ENCODE measurements at places on chromosomes 12 and 14.

DNA sequence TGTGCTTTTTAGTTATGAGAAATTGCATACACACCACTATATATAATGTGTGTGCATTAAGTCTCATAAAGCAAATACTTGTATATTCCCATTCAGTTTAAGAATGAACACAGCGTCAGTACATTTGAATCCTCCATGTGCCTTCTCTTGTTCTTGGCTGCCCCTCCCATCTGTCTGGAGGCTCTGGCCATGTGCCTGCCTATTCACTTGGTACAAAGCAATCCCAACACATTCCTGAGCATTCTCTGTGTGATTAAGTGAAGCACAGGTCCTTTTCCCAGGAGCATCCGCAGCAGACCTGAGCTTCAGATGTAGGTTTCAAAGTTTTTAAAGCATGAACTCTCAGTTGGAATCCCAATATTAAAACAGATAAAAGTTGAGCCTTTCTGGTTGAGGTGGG lies 58.7 kb downstream of the POLR3B start:
- DNase-seq = no peak

DNA sequence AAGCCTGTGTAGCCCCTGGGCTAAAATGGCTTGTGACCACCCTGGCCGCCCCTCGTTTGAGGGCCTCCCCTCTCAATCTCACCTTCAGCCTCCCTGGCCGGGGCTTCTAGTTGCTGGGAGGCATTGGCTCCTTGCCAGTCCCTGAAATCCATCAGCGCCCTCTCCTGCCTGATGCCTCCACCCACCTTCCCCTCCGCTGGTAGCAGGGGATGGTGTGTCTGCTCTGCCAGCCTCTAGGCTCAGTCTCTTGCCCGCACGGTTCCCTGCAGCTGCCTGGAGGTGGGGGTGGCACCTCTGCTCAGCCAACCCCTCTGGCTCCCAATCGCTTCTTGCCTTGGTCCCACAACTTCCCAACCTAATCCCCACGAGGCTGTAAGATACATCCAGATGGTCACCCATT lies 167.9 kb downstream of the PHETA1 start:
- DNase-seq = peak; percentile 81

GRCh38 chr14:88559852-88560251 lies 3.0 kb upstream of the ZC3H14 start:
- peak; percentile 38 for DNase-seq

- DNase-seq = peak; percentile 62
Observed at GRCh38 chr12:7207866-7208625, 18.6 kb downstream of the PEX5 start.

Measured in NCI-H1105 treated with DMSO at 0.1 percent for 48 hours (cell line).